Activated T-cell treated with anti-CD3 and anti-CD28 coated beads for 48 hours (primary cell): ENCODE measurements at places on chromosomes 6 and 20.

DNA sequence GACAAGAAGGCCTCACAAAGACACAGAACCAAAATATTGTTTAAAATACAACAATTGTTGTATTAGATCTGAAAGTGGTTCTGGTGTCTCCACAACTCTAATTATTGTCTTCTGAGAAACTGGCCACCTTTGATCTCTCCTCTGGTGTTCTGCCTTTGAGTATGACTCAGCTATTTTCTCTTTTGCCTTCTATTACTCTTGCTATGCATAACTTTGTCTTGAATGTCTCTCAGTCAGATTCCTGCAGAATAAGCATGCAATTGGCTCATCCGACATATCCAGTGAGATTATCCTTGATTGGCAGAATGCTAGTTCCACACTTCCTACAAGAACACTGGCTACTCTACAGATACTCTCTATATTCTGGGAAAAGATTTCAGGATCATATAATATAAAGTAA is 14.3 kb upstream of the EPM2A start:
- DNase-seq, result no peak

- no peak for DNase-seq
Observed at GRCh38 chr6:29818892-29819291, 8.7 kb upstream of the HLA-G start.

- no peak for DNase-seq
Observed at GRCh38 chr20:31505903-31506302, 8.3 kb upstream of the HM13 start.

- DNase-seq, result no peak
Observed at GRCh38 chr20:48180618-48181017, 395.3 kb upstream of the SULF2 start.

DNA sequence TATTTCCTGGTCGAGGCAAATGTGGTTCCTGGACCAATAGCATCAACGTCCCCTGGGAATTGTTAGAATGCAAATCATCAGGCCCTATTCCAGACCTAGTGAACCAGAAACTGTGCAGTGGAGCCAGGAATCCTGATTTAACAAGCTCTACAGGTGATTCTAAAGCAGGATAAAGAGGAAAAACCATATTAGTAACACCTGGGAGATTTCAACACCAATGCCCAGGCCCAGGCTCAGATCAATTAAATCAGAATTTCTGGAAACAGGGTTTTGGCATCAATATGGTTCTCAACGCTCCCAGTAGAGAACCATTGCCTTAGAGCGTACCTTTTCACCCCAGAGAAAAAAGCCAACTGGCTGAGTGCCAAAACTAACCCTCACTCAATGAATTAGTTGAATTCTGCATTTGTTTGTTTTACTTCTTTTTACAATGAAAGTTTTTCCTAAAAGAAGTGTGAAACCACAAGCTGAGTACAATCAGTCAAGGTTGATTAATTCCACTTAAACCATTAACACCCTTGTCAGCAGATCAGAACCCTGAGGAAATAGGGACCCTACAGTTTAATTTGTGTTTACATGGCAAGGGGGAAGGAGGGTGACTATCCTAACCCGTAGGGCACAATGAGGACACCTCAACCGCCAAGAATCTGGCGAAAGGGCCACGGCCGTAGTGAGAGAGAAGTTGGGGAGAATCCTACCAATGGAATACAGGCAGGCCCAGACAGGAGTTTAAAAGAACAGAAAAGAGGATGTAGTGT is 34.9 kb upstream of the LOC128125822 start:
- DNase-seq, result no peak

GRCh38 chr6:168030218-168030746 is 32.8 kb downstream of the KIF25 start:
- DNase-seq, result no peak

- DNase-seq, result no peak
Observed at GRCh38 chr6:12384357-12384912, 94.3 kb downstream of the EDN1 start.

DNA sequence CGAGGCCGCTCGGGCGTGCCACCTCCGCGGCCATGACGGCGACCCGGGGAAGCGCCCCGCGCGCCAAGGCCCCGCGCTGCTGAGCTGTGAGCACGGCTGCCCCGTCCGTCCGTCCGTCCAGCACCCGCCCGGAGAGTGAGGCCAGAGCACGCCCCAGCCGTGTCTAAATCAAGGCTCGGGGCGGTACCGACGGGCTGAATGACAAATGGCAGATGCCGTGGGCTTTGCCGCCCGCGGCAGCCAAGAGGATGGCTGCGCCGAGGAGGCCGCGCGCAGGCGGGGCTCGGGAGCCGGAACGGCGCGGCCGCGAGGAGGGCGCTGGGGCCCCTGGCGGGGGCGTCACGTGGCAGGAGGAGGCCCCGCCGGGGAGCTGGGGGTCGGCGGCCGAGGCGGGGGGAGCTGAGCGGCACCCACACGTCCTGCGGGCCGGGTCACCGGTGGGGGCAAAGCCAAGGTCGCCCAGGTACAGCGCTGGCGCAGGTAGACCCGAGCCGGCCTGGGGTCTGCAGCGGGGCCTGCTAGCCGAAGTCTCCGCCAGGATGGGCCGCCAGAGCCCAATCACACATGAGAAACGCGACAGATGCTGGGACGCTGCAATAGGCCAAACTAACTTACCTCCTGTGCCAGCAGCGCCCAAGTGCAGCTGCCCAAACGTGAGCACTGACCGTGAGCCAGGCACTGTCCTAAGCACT is at the start of gene PLAGL1:
Gene PLAGL1, minus strand, starts transcription at position 140 of the 692 bp plus-strand sequence. CDS start 60,123 bp downstream, outside the sequence.
- DNase-seq, result peak; percentile 27

GRCh38 chr6:27785294-27785693 is 126.9 kb downstream of the OR2B2 start:
- no peak for DNase-seq

DNA sequence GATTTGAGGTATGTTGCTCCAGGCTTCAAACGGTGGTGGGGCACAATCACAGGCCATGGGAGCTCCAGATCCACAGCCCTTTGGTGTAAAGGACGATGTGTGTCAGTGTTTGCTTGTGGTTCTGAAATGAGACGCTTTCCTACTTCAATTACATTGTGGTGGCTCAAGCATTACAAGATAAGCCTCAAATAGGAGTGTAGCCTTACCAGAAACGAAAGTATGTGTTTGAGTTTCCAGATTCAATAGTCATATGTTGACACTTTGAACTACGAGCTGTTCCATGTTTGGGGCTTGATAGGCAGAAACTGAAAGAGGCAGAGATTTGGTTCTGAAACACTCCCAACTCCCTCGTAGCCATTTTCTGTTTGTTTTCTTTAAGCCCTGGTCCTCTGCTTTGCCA is 187.1 kb downstream of the MYLK4 start:
- peak; percentile 20 for DNase-seq

DNA sequence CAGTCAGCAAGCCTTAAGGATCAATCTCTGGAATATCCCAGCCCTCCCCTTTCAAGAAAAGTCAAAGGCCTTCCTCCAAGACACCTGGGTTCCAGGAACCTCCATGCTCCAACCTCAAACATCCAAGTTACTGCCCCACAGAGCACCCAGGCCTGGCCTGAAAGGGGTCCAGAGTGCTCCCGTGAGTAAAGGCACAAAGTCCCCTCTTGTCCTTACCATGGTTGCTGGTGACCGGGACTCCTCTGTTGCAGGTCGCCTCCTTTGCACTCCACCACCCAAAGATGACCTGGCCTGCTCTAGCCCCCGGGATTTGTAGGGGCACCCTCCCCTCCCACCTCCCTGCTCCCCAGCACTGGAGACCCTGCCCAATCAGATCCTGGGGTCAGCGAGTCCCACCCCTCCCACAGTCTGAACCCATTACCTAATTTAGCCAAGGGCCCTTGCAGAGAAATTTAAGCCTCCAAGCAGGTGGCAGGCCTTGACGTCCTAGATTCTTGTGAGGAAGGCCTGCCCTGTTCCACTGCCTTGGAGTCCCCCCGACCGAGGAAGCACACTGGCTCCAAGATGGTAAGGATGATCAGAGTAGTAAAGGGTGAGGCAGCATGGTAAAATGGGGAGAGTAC is at the start of gene TNNC2:
Gene TNNC2, minus strand, starts transcription at position 283 of the 623 bp plus-strand sequence. Its CDS starts 64 bp downstream, at position 219.
- DNase-seq, result no peak

GRCh38 chr6:149190224-149190831 is 127.2 kb upstream of the TAB2 start:
- DNase-seq, result peak; percentile 57

DNA sequence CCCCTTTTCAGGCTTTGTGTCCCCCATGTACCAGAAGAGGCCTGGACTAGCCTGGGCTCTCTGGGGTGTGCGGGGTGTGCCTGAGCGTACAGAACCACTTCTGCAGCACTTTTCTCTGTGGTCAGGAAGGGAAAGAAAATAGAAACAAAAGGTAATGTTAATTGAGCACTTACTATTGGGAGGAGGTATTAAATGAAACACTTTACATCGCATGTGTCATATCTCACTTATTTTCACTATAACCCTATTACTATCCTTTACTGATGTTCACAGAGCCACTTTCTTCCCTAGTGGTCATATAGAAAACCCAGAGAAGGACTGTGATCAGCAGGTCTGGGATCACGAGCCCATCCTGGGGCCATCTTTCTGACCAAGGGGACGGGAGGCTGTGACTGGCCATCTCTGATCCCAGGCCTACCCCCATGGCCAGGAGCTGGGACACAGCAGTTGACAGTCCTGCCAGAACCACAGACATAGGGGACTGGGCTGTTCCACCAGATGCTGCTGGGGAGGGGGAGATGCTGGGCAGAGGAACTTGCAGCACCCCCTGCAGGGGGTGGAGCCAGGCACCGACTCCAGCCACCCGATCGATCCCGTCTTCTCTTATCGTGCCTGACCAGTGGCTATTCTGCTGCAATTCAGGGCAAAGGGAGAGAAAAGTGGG is 107.6 kb downstream of the VEGFA start:
- no peak for DNase-seq

GRCh38 chr6:56521454-56521853 is 121.2 kb downstream of the DST start:
- no peak for DNase-seq

GRCh38 chr6:24827162-24827561 is 28.4 kb upstream of the ARMH2 start:
- no peak for DNase-seq

DNA sequence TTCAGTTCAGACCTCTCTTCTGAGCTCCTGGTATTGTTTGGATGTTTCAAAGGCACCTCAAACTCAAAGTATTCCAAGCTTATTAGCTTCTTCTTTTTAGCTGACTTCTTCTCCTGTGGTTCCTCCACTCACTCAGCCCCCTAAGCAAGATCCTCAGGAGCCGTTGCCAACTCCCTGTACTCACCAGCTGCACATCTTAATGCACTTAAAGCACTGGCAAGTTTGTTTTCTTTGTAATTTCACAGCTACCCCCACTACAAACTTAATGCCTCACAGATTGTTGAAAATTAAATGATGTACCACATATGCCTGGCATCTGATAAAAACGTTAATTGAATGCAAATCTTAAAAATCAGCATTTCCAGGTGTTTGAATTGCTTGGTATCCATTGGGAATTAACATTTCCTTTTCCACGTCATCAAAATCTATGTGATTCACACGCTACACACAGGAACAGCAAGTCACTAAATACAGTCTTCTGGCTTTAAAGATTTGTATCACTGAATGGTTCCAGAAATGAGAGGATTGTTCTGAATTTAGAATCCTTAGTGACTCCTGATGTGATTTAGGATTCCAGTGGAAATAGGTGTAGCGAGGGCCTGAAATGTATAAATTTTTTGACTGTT is 24.5 kb downstream of the CALHM6 start:
- DNase-seq, result no peak

DNA sequence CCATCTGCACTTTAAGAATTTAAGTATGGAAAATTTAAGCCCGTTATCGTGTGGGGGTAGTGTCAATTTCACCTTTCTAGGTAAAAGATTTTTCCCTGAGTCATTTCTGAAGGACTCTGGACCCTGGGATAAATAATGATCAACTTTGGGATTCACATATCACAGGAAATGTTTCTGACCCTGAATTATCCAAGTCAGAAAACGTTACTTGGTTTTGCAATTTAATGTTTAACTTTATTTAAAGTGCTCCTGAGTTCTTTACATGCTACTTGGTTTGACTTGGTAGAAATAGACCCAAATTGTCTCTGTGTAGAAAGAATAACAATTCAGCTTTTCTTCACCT is 1.5 kb upstream of the SLC17A3 start:
- no peak for DNase-seq

- DNase-seq, result no peak
Observed at GRCh38 chr6:118223316-118223715, 316.3 kb downstream of the SLC35F1 start.
